Activated CD8-positive, alpha-beta memory T cell treated with anti-CD3 and anti-CD28 coated beads for 1 hour (primary cell): ENCODE measurements at places on chromosomes 6 and 20.

GRCh38 chr6:112802144-112802543, 455.0 kb downstream of the RFPL4B start:
- DNase-seq, result no peak

DNA sequence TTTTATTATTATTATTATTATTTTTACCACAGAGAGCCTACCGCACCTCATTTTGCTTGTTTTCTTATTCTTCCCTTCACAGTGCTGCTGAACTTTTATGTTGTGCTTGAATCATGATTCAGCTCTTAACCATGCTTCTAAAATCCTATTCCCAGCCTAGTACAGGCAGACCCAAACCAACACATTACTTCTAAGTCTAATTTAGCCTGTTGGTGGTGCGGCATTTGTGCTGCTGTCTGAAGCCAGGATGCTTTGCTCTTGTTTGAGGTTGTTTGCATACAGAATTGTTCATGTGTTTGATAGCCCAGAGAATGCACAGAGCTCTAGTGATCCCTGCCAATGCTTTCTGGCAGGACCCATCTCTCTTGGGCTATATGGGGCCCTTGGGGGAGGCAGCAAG, 213.5 kb upstream of the KCNG1 start:
- no peak for DNase-seq

DNA sequence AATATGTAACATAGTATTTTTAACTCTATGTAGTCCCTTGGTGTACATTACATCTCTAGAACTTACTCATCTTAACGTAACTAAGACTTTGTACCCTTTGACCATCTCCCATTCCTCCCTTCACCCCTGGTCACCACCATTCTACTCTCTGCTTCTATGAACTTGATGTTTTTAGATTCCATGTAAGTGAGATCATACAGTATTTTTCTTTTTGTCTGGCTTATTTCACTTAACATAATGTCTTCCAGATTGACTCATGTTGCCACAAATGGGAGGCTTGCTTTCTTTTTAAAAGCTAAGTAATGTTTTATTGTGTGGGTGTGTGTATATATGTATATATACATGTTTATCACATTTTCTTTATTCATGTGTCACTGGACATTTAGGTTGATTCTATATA, 55.8 kb downstream of the TMEM200A start:
- no peak for DNase-seq

- DNase-seq, result no peak
Observed at GRCh38 chr20:55365745-55366144, 639.6 kb downstream of the CBLN4 start.

- DNase-seq, result no peak
Observed at GRCh38 chr6:158955255-158955654, 44.7 kb downstream of the RSPH3 start.

DNA sequence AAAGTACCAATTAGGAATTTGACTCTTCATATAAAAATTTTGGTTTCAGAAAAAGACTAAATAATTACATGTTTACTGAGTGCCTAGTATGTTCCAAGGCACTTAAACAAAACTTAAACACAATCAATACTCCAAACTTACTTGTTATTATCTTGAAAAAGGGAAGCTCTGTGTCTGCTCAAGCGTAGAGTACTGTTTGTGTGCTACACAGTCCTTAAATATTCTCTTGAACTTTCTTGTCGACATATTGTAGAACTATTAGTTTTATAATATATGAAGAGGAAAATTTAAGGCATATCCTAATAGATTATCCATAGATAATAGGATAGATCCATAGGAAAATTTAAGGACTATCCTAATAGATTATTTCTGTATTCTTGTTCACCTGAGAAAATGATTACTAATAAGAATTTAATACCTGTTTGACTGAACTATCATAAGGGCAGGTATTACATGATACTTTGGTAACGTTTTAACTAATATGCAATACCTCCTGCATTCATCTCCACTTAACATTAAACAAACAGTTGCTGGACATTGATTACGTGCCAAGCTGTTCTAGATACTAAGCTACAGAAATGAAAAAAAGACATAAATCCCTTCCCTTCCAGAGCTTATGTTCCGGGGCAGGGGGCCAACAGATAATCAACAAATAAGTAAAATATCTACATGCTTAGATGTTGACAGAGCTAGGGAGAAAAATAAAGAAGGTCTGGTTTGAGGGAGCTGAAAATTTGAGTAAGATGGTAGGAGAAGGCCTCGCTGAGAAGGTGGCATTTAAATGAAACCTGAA, 115.2 kb upstream of the BCLAF1 start:
- no peak for DNase-seq

- DNase-seq, result no peak
Observed at GRCh38 chr6:156190270-156190669, 586.9 kb upstream of the ARID1B start.

DNA sequence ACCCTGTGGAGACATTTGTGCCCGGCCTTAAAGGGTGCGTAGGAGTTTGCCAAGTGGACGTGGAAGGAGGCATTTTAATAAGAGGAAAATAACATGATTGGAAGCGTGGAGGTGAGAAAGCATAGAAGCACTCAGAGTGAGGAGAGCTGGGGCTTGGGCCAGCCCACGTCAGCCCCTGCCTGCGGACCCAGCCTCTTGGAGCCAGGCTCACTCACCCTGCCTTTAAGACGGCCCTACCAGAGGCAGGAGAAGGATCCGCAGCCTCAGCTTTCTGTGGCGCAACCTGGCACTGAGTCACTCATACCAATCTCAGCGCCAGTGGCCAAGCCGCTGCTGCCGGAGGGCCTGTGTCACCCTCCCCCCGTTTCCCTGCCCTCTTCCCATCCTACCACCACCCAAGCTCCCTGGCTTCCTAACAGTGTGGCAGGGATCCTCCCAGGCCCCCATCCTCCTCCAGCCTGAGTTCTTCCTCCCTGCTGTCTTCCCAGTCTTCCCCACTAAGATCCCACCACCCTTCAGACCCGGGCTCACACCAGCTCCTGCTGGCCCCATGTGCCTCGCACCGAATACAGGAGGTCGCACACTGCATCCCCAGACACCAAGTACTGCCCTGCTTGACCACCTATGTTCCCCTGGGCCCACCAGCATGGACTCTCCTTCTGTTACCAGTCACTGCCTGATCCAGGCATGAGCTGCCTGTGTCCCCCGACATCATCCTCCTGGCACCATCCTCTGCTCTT, 285.2 kb downstream of the UST start:
- DNase-seq, result no peak

GRCh38 chr6:35086636-35087360, 54.3 kb downstream of the TCP11 start:
- DNase-seq, result no peak

GRCh38 chr20:37571033-37571432, 43.4 kb upstream of the BLCAP start:
- no peak for DNase-seq

DNA sequence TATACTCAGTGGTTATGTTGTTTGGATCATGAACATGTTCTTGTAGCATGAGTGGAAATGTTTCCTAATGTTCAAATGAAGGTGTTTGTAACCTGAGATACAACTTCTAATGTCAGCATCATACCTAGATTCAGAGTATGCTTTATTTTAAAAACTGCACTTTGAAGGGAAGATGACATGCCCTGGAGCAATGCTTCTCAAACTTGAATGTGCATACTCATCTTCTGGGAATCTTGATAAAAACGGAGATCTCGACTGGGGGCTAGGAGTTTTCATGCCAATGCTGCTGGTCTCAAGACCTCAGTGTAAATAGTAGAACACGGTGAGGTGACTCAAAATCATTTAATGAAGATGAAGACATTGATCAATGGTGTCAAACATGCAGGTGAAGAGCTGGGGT, 440.0 kb upstream of the NOX3 start:
- DNase-seq, result no peak

GRCh38 chr20:10179574-10180298, 38.9 kb upstream of the SNAP25 start:
- no peak for DNase-seq

GRCh38 chr6:25918083-25918683, 12.3 kb downstream of the SLC17A2 start:
- no peak for DNase-seq

GRCh38 chr6:80535914-80536565, 429.6 kb downstream of the BCKDHB start:
- DNase-seq, result no peak

GRCh38 chr6:132461958-132462357, 51.0 kb downstream of the STX7 start:
- DNase-seq, result no peak

DNA sequence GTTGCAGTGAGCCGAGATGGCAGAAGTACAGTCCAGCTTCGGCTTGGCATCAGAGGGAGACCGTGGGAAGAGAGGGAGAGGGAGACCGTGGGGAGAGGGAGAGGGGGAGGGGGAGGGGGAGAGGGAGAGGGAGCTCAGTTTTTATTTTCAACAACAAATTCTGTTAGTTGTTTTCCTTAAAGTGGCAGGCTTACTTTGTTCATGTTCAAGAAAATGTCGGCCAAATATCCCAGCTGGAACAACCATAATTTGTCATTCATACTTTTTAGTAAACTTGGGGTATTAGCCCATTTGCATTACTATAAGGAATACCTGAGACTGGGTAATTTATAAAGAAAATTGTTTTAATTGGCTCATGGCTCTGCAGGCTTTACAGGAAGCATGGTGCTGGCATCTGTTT, 2.5 kb upstream of the TULP4 start:
- no peak for DNase-seq

- no peak for DNase-seq
Observed at GRCh38 chr6:101257163-101257562, 136.3 kb upstream of the GRIK2 start.

- no peak for DNase-seq
Observed at GRCh38 chr20:23203951-23204730, 118.0 kb upstream of the CD93 start.

DNA sequence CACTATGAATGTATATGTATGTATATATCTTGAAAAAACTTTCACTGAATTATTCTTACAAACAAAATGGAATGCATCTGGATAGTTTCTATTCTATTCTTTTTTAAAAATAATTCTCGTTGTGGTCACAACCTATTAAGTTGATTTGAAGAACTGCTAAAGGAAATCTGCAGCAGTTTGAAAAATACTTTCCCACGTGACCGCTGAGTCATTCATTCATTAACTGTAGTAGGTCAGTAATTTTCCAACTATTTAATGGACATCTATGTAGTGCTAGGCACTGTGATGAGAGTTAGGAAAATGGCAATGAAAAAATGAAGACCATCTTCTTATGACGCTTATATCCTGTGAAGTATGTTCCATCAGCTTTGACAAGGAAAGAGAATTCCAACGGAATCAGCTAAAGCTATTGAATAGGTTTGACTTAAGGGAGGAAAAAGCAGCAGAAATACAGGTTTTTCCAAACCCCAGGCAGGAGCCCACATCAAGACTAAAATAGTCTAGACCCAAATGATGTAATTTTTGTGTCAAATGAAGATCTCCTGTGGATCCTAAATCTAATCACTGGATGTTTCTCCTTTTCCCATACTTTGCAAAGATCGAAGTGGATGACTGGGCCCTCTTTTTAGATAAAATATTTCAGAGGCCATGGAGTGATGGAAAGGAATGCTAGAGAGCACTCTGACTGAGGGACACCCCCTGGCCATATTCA, 4.1 kb upstream of the EFHC1 start:
- no peak for DNase-seq

GRCh38 chr6:140101367-140101766, 726.9 kb upstream of the CITED2 start:
- DNase-seq, result no peak

- DNase-seq, result peak; percentile 15
Observed at GRCh38 chr20:54103067-54103761, 32.8 kb upstream of the BCAS1 start.

DNA sequence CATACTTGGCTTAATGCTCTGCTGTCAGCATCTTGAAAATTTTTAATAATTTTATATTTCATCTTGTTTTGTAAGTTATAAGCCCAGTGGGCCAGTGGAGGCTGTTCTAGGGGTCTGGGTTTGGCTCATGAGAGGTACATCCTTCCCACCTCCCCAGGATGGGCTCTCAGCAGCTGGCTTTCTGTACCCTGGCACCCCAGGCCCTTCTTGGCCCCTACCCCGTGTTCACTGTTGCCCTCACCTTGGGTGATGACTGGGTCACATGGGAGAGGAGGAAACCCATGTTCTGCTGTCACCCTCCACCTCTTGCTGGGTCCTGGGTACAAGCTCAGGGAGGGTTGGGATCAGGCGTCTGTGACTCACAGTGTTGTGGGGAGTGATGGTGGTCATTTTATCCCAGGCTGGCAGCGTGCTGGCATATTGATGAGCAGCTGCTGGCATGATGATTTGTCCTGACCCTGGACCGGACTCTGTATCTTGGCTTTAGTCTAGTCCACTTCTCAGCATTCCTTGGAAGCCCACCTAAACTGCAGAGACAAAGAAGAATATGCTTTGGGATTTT, 34.6 kb downstream of the SLC16A10 start:
- DNase-seq, result no peak

GRCh38 chr6:113828984-113829695, 28.0 kb upstream of the MARCKS start:
- DNase-seq, result no peak

DNA sequence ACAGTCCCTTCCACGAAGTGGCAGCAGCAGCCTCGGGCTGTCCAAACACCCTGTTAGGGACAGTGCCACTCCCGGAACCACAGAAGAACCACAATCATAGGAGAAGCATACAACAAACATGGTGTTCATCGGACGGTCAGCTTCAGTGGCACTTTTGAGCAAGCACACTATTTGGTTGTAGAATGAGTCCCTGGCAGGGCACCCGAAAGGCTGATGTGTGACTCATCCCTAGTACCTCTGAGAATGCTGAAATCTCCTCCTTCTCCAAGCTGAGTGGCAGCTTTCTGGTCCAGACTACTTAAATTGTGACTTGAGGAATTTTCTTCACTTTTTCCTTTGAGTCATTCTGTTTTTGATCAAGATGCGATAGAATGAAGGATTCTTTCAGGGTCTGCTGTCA, 282.5 kb downstream of the ESR1 start:
- no peak for DNase-seq

- DNase-seq, result no peak
Observed at GRCh38 chr20:9145142-9145541, 76.3 kb downstream of the PLCB4 start.

DNA sequence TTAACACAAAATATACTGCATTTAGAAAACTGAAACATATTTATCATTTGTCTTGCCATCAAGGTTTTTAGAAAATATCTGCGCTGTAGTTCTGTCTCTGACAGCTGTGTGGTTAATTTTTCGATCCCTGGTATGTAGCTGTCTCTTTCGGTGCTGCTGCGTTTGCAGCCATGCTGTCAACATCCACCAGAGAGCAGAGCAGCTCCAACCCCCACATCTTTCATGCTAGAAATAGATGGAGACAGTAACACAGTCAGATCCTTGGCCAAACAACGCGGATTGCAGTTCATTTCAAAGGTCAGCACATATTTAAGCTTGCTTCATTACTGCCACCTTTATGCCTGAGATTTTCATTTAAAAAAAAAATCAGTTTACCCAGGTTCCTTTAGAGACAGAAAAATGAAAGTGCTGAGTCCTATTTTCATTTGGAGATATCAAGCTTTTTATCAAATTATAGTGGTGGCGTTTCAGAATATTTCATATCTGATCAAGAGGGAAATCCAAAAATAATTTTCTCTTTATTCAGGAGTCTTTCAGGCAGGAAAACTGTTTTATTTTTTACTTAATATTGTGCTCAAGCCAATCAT, 157.7 kb upstream of the MMS22L start:
- DNase-seq, result no peak

GRCh38 chr6:38725414-38726183, 10.5 kb downstream of the DNAH8 start:
- no peak for DNase-seq

GRCh38 chr20:49466114-49466912, 16.2 kb downstream of the KCNB1 start:
- DNase-seq, result no peak
